ENCODE measurements at places on chromosomes 6 and 20. TPM values are rescaled to one million over a fixed set of nuclear protein-coding genes. Genes with fewer than 3 reads are reported as not detected.

- DNase-seq = no peak
Measured at GRCh38 chr6:87575423-87575822, 14.4 kb downstream of the RARS2 start.

- no peak for DNase-seq
Measured at GRCh38 chr6:3804964-3805363, 44.2 kb upstream of the FAM50B start.

DNA sequence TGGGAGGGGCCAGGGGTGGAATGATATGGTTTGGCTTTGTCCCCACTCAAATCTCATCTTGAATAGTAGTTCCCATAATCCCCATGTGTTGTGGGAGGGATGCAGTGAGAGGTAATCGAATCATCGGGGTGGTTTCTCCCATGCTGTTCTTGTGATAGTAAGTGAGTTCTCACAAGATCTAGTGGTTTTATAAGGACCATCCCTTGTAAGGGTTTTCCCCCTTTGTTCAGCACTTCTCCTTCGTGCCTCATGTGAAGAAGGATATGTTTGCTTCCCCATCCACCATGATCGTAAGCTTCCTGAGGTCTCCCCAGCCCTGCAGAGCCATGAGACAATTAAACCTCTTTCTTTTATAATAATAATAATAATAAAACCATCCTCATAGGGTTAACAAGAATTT is 88.8 kb upstream of the PRND start:
- no peak for DNase-seq

DNA sequence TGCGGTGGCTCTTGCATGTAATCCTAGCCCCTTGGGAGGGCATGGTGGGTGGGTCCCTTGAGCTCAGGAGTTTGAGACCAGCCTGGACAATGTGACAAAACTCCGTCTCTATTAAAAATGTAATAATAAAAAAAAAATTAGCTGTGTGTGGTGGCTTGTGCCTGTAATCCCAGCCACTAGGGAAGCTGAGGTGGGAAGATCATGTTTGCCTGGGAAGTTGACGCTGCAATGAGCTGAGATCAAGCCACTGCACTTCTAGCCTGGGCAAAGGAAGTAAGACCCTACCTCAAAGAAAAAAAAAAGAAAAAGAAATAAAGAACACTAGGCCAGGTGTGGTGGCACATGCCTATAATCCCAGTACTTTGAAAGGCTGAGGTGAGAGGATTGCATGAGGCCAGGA is 4.5 kb upstream of the SAMHD1 start:
- DNase-seq = no peak

DNA sequence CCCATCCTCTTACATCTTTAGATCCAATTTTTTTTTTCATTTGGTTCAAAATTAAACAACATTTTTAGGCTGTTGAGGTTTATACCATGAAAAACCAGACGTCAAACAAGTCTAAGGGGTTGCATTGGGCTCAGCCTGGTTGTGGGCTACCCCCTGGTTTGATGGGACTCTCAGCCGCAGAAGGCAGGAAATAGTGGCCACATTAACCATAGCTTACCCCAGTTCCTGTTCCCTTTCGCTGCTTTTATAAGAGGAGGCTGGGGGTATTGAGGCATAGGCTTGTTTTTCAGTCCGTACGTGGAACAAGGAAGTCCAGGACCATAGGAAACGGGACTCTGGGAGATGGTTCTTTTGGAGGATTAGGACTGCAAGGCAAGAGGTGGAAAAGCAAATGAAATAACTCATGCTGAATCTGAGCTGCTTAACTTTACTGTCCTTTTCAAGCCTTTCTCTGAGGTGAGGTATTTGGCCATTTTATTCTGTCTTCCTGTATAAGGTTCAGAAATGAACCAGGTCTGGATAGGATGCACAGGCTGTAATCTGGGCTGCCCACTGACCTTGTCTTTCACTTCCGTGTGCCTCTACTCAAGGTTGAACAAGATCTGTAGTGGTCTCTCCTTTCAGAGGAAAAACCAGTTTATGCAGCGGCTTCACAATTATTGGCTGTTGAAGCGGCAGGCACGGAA is 7.7 kb downstream of the BRPF3 start:
- no peak for DNase-seq

Gene HDDC2
- total RNA-seq = 40.9 TPM

DNA sequence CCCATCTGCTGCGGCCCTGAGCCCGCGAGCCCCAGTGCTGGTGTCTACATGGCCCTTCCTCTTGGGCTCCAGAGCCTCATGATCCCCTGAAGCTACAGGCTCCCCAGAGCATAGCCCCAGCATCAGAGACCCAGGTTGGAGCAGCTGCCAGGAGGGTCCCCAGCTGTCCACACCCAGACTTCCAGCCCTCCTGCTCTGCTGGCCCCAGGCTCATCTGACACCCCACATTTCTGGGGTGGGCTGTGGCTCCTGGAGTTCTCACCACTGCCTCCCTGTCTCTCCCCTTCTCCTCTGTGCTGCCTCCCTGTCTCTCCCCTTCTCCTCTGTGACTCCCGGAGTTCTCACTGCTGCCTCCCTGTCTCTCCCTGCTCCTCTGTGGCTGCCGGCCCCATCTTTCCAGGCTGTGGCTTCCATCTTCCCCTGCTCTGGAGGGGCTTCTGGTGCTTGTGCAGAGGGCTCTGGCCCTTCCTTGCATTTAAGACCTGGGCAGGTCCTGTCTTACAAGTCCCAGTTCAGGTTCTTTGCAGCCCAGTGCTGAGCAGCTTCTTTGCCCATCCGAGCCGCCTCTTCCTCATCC is 108.1 kb downstream of the ERMARD start:
- no peak for DNase-seq

DNA sequence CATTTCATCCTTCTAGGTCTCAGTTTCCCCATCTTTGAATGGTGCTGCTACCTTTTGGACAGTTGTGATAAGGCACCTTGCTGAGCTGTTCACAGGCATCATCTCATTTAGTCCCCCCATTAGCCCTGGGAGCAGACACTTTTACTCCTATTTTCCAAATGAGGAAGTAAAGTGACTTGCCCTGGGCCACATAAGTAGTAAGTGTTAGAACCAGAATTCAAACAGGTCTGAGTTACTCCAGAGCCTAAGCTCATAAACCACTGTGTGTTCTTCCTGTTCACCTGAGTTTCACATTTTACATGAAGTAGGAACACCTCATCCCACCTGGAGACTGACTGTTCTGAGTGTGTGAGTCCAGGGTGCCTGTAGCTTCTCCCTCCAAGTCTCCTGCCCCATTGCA is 43.5 kb upstream of the EPB41L1 start:
- DNase-seq = no peak

Gene FILIP1
- total RNA-seq = under 0.01 TPM

DNA sequence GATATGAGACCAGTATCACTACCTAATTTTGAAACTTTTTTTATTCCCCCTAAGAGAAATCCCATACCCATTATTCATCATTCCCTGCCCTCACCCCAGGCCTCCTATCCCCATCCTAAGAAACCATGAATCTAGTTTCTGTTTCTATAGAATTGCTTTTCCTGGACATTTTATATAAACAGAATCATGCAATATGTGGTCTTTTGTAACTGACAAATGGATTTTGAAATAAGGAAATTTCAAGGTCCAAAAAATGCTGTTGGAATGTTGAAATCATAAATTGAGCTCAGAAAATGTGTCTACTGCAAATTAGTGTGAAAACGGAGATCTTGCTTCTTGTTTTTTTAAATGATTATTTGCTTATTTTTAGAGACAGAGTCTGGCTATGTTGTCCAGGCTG is 25.1 kb downstream of the RNF217 start:
- DNase-seq = no peak

DNA sequence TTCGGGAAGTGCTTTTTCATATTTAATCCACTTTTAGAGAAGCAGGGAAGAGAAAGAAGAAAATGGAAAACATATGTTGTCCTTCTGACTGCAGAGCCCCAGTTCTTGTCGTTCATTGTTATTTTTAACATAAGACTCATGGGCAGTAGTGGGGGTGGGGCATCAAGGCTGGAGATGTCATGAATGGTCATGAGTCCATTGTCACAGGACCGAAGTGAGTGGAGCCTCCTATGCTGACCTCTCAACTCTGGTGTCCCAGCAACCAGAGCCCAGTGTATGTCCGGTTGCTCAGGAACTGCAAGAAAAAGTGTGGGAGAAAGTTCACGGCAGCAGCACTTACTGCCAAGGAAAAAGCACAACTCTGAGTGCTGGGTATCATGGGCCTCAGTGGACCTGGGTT is 108.6 kb downstream of the BANF2 start:
- DNase-seq = peak; percentile 48

- DNase-seq = peak; percentile 34
Measured at GRCh38 chr6:134810402-134810801, 139.5 kb downstream of the ALDH8A1 start.

- peak; percentile 49 for DNase-seq
Measured at GRCh38 chr6:81241126-81242041, 511.1 kb downstream of the TENT5A start.

DNA sequence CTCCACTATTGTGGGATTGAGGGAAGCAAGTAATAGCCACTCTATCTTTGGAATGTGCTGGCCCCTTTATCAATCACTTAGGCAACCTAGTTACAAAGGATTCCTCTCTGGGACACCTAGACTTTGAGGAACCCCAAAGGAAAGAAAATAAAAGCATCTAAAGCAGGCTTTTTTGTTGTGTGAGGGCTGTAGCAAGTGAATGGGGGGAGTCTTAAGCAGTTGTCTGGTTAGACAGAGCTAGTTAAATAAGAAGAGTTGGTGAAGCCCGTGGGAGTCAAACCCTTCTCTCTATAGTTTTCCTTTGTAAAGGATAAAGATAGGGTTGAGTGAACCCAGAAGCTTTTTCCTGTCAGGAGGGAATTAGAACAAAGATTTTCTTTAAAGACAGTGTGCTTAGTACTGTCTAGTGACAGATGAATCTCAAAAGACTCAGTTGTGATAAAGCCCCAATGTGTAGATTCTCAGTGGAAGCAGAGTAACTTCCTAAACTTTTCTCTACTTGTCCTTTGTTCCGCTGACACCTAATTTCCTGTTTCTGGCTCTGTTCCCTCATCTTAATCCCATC is 63.3 kb downstream of the HDGFL1 start:
- DNase-seq = no peak

- no peak for DNase-seq
Measured at GRCh38 chr20:36446557-36446956, 94.8 kb upstream of the MYL9 start.

Gene RSPO4
- not detected for total RNA-seq

- DNase-seq = peak; percentile 53
Measured at GRCh38 chr6:20946022-20946421, 411.8 kb downstream of the CDKAL1 start.

DNA sequence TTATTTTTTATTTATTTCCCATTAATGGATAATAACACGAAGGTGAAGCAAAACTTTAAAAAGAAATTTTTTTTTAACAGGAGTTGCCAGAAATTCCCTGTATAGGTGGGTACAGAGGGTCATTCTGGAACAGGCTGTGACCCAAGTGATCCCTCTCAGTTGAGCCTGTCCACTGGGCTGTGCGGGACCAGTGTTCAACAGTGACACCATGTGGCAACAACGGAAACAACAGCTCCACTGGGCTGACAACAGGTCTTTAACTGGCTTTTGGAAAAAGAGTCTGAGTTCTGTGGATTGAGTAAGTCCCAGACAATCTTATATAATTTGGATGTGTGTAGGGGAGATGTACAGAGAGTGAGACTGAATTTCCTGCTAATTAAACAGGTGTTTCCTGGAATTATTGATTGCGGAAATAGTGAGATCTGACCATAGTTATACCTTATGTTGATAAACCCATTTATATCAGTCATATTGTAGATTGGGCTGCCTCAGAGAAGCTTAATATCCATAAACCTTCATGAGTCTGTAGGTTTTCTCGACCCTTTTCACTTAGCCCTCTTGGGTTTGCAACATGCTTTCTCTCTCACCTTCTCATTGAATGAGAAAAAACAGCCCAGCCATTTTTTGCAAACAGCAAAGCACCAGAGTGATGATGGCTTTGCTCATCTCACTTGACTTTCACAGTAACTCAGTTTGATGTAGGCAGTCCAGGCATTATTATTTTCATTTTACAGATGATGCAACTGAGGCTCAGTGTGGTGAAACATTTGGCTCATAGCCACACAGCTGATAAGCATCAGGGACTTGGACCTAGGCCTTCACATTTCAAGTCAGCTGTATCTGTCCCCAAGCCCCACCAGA is 17.5 kb downstream of the KIAA1755 start:
- no peak for DNase-seq

GRCh38 chr6:111927321-111927720 is 54.1 kb upstream of the FYN start:
- DNase-seq = no peak

Gene MAN1A1
- total RNA-seq = 11.4 TPM

DNA sequence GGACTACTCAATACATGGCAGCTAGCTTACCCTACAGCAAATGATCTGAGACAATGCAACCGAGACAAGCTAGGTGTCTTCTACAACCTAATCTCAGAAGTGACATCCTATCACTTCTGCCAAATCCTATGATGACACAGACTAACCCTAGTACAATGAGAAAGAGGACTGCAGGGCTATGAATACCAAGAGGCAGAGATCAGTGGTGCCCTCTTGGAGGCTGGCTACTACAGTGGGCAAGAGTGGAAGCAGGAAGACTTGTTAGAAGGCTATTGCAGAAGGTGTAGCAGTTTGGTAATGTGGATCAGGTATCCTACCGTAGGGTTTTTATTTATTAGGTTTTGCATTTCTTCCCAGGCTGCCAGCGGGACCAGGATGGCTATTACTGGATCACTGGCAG is 30.3 kb downstream of the GSS start:
- no peak for DNase-seq

DNA sequence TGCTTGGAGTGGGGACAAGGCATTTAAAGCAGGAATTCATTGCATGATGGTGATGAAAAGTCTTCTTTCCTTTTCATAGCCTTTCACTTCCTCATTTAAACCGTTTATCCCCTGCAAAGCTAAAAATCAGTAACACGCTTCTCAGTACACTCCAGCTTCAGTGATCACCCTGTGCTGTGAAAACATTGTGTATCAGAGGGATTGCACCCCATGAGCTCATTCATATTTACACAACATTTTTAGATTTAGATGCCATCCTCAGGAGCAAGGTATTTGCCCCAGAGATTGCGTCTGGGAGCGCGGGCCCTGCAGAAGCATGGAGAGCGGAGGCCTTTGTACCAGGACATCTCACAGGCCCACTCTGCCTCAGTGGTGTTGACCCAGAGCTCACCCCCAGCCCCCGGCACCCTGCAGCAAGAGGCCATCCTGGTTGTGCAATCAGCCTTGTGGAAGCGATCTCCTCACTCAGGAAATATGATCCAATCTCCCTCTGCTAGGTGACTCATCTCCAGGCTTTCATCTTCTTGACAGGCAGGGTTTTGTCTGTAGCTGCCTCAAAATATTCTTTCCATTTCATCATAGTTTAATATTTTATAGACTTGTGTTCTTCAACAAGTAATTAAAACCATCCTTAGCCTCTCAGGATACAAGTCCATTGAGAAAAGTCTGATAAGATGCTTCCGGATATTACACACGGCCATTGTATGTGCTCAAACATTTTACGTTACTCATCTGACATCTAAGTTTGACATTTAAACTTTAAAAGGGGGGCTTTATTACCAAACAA is 38.9 kb upstream of the THBS2 start:
- DNase-seq = peak; percentile 97

DNA sequence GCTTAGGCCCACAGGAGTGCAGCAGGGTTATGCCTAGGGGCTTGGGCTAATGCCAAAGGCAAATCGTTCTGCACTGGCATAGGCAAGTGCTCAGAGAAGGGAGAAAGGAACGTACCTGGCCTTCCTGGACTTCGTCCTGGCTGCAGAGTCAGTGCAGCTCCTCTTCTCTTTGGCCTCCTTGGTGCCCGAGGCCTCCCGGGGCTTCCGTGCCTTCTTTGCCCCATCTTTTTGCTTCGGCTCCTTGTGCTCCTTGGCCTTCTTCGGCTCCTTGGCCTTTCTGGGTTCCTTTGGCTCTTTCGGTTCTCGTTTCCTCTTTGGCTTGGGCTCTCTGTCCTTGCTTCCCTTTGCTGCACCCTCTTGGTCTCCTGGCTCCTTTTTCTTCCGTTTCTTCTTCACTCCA is 85.2 kb downstream of the CHD6 start:
- DNase-seq = no peak
